ENCODE measurements at places on chromosomes 6 and 20.

DNA sequence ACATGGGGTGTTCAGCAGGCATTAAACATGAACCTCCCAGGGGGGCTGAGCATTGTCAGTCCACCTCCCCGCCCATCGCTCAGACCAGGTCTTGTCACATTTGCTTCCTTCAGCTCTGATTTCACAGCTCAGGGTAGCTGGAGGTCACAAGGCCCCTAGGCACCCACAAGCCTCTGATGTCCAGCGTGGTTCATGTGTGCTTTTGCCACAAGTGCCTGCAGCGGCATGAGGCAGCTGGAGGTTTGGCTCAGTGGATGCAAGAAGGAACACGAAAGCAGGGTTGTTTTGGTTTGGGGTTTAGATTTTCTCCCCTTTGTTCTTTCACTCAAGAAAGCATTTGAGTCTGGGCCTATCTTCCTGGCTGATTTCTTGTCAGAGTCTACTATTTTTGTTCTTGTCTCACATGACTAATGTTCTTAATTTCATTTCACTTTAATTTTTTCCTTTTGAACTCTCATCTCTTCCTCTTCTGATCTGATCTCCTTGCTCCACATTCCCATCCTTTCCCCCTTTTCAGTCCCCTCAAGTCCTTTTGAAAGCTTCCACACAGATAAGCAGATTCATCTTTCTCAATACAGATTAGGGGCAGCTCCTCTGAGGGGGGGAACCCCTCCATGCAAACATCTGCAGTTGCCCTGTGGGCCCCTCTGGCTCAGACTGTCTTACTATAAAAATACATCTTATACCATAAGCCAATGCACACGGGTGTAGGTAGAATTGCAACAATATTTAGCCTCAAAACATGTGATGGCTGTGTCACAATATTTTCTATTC, 68.1 kb upstream of the CEP85L start:
- no peak for DNase-seq

GRCh38 chr6:156972145-156972544, 195.0 kb downstream of the ARID1B start:
- no peak for DNase-seq

- no peak for DNase-seq
These were observed 28.6 kb downstream of the PRPH2 start for GRCh38 chr6:42693725-42694323.

- no peak for DNase-seq
These were observed 10.4 kb downstream of the SERPINB6 start for GRCh38 chr6:2960935-2961334.

DNA sequence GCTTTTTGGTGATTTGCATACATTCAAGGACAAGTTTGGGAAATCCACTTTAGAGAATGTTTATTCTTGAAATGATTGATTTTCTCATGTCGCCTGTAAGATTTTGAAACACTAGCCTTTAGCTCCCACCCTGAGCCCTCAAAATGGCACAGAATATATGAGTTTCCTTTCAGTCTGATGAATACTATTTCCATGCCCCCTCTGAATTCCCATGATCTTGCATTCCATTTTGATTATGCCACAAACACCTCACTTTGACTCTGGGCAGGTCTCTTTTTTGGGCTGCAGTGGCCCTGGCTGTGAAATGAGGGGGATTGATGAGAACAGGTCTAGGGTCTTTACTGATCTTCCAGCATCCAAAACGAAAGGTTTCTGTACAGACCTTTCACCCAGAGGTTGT, 50.4 kb downstream of the SULF2 start:
- no peak for DNase-seq

DNA sequence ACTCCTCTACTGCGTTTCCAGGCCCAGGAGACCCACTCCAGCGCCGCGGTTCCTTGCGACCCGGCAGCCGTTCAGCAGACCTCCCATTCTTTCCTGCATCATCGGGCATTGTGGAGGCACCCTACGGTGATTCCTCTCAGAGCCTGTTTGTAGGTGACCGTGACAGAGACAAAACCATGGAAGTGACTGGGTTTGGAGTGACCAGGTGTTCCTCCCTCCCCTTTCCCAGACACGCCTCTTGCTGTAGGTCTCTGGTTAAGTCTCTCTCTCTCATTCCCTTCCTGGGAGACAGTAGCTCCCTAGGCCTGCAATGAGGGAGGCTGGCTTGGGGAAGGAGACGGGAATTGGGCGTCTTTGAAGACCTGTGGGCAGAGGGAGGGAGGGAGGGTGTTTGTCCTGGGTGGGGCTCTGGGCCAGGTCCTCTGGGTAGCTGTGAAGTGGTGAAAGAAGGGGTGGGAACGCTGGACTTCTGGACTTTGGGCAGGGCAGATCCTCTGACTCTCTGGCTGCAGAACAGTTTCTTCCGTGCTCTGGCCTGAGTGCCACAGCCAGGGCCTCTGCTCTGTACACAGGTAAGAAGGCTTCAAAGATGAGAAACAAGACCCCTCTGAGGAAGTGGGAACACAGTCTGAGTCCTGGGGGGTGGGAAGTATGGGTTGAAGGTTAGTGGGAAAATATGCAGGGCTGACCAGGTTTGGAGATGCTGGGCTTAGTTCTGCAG, 763 bp downstream of the KLC4 start:
- no peak for DNase-seq

DNA sequence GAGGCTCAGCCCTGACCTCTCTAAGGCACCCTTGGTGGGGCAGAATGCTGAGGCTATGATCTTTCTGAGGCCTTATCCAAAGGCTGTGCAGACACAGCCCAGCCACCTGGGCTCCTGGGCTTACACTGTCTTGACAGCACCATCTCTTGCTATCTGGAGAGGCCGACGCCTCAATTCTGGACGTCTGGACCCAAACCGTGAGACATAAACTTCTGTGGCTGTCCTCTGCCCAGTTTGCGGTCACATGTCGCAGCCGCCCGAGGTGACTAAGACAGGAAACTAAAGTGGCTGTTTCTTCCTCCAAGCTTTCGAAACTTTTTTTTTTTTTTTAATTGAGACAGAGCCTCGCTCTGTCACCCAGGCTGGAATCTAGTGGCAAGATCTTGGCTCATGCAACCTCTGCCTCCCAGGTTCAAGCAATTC, 49.3 kb downstream of the PRR18 start:
- DNase-seq: no peak

DNA sequence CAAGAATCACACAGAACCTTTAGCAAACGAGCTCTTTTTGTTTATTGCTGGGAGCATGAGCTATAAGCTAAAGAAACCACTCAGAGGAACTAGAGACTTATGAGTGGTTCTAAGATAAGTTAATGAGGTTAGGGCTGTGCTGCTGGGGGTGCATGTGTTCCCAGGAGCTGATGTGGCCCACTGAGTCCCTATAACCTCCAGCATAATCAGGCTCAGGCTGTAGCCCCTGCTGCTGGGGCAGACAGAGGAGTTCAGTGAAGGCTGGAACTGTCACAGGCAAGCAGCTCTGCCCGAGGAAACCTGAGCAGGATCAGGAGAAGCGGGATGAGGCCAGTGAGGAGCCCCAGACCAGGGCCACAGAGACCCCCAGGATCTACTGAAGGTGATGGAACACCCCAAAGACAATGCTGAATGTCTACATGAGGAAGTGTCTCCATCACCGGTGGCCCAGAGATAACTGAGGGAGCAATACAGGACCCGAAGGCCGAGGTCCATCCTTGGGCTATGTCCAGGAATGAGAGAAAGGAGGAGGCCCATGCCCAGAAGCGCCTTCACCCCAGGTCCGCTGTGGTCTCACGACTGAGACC, 17.3 kb downstream of the TUBB2B start:
- DNase-seq: no peak

- no peak for DNase-seq
These were observed 129.0 kb upstream of the FOXQ1 start for GRCh38 chr6:1182722-1183521.

- DNase-seq: no peak
These were observed 904.5 kb upstream of the EPHA7 start for GRCh38 chr6:94323853-94324252.

GRCh38 chr20:45701104-45701503, 734 bp upstream of the WFDC13 start:
- no peak for DNase-seq

DNA sequence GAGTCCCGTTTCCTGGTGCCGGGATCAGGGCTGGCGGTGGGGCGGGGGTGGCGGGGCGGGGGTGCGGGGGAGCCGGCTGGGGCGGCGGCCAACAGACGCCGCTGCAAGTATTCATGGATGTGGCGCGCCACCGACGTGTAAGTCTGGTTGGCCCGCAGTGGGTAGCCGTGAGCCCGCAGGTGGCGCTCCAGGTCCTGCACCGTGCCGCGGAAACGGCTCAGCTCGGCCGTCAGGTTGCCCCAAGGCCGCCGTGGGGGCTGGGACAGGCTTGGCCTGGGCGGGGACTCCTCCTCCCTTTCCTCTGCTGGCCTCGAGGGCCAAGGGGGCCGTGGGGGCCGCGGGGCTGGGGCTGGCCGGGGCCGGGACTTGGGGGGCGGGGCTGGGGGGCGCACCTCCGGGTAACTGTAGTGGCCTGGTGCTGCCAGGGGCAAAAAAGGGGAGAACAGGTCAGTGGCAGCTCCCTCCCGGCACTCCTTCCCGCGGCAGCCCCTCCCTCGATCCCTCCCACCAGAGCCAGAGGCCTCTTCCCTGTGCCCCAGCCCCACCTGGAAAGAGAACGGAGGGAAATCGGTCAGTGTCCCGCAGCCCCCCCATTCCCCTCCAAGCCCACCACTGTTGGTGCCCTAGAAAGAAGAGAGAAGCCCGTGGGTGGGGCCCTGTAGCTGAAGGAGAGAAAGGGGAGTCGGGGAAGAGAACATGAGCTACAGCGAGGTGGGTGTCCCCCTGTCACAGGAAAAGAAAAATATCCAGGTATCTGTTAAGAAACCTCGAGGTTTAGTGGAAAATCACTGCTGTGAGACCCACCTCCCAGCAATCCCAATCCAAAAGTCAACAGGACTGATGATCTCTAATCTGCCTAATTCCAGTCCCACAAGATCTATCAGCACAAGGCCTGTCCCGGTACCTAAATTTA, 21.3 kb downstream of the TNXB start:
- DNase-seq: peak; percentile 69

DNA sequence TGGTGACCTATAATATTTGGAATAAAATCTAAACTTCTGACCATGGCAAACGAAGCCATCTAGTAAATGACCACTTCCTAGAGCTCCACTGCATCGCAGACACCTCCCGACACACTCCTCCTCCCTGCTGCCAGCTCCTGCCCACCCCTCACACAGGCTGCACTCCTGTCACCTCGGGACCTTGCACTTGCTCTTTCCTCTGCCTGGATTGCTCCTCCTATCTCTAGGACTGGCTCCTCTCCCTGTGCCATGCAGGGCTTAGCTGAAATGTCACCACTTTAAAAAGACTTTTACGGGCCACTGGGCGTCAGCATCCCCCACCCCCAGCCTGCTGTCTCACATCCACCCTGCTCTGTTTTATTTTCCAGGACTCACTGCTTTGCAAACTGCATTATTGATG, 87.6 kb upstream of the MC3R start:
- DNase-seq: no peak

DNA sequence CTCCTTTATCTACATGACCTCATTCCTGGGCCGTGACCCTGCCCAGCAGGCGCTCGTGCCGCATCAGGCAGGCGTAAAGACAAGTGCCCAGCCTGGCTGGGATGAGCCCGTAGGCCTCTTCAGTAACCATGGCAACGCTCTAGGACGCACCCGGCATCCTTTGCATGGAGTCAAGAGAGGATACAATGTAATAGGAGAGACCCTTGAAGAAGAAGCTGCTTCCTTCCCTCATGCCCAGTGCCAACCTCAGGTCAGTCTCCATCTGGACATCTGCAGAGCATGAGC, 5.0 kb upstream of the LSM14B start:
- DNase-seq: no peak

DNA sequence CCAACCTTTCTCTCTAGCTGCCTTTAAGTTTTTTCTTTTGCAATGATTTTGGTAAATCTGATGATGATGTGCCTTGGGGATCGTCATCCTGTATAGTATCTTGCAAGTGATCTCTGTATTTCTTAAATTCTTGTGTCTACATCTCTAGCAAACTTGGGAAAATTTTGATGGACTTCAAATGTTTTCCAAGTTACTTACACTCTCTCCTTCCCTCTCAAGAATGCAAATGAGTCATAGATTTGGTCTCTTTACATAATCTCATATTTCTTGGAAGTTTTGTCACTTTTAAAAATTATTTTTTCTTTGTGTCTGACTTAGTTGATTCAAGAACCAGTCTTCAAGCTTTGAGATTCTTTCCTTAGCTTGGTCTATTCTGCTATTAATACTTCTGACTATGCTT, 176.4 kb downstream of the TBC1D32 start:
- DNase-seq: no peak

DNA sequence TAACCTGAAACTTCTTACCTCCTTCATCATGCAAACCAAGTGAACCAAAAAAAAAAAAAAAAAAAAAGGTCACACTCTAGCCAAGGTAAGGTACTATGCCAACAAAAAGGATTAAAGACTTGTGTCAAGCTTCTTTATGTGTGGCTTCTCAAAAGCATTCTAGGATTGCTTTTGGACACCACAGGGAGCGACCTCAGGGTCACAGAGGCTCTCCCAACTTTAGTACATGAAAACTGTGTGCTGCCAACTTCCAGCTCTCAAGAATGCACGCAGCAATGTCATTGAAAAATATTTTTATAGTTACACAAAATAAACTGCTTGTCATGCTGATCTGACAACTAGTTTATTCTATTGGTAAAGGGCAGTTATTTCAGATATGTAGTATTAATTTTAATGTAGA, 243.8 kb downstream of the PLCB1 start:
- no peak for DNase-seq

DNA sequence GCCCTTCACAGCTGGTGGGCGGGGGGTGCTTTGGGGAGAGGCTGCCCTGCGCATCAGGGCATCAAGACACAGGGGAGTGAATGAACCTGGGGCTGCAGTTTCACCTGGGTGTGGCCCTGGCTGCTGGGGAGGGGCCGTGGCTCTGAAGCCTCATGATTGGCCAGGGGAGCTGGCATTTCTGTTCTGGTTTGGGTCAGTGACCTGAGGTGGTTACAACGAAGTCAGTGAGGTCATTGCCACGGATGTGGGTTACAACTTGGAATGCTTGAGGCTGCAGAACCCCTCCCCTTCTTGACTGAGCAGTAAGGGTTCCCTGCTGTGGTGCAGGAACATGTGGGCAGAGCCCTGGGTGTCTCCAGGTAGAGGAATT, 3.0 kb downstream of the TCEA2 start:
- DNase-seq: peak; percentile 40

DNA sequence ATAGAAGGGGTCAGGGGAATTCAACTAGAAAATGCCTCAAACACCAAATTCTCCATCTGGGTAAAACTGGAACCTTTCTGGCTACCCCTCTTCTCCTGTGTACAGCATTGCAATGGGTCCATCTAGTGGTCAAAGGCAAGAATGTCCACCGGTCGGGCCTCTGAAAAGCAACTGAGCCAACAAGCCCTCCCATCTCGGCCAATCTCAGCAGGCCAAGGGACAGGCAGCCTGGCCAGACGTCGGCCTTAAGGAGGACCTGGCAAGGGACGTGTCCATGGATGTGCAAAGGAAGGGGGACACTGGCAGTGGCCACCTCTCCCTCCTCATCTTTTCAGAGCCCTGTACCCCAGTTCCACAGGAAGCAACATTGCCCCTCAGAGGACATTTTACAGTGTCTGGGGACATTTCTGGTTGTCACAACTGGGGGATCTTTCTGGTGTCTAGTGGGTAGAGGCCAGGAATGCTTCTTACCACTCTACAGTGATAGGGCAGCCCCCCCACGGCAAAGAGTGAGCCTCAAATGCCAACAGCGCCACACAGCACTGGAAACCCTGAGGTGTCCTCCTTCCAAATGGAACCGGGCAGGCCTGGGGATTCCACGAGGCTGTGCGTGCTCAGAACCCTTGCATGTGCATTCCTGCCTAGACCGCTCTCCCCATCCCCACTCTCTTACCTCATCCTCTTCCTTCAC, 99.8 kb upstream of the FOXA2 start:
- DNase-seq: peak; percentile 10

GRCh38 chr6:1636971-1637871, 27.5 kb downstream of the FOXC1 start:
- no peak for DNase-seq

Data from activated CD4-positive, alpha-beta T cell treated with anti-CD3 and anti-CD28 coated beads for 24 hours (primary cell).